Left kidney (tissue), 8 donors: ENCODE measurements at places on chromosomes 5 and 9.

DNA sequence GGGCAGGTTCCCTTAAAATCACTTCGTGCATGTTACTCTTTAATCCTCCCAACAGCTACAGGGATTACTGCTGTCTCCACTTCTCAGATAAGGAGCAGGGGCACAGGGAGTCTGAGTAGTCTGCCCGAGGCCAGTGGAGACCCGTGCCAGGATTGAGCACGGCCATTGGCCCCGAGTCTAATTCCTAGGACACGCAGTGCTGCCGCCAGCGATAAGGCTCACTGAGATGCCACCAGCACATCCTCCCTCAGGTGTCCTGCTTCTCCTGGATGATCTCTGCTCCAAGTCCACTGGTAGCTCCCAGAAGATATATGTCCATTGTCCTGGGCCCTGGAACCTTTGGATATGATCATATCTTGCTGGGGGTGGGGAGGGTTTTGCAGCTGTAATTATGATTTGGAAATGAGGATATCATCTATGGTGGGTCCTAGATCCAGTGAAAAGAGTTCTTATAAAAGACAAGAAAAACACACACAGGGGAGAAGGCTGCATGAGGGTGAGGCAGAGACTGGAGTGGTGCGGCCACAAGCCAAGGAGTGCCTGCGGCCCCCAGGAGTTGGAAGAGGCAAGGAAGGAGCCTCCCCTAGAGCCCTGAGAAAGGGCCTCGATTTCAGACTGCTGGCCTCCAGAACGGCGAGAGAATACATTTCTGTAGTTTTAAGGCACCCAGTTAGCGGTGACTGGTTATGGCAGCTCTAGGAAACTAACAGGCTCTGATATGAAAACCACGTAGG is 19.4 kb upstream of the MED10 start:
- DNase-seq: no peak

DNA sequence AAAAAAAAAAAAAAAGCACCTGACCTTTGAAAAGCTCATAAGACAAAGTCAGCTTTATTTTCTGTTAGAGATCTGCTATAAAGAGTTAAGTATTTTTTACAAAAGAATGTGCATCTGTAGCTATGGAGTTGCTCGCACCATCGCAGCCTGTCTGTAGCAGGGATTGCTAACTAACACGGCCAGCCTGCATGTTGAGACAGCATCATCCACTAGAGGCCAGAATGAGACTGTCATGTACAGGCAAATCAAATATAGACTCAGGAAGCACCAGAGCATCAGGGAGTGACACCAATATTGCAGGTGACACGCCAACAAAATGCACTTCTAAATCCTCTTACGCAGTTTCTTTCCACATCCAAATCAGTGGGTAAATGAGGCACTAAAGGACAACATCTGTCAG is 136.3 kb upstream of the RASEF start:
- peak; percentile 50 for DNase-seq

- peak; percentile 68 for DNase-seq
Measured at GRCh38 chr5:149434162-149435014, 55.3 kb upstream of the IL17B start.

- DNase-seq: no peak
Measured at GRCh38 chr5:168209244-168209995, 82.0 kb upstream of the WWC1 start.

DNA sequence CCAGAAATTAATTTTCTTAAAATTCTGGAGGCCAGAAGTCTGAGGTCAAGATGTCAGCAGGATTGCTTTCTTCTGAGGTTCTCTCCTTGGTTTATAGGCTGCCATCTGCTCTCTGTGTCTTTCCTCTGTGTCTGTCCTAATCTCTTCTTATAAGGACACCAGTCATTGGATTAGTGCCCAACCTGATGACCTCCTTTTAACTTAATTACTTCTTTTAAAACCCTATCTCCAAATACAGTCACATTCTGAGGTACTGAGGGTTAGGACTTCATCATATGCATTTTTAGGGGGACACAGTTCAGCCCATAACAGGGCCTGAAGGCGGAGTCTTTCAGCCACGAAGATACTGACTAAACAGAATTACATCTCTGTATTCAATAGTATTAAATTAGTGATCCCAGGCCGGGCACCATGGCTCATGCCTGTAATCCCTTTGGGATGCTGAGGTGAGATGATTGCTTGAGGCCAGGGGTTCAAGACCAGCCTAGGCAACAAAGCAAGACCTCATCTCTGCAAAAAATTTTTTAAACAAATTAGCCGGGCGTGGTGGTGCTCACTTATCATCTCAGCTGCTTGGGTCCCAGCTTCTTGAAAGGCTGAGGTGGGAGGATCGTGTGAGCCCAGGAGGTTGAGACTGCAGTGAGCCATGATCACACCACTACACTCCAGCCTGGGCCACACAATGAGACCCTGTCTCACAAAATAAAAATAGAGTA is 5.9 kb upstream of the RPS6 start:
- DNase-seq: no peak

DNA sequence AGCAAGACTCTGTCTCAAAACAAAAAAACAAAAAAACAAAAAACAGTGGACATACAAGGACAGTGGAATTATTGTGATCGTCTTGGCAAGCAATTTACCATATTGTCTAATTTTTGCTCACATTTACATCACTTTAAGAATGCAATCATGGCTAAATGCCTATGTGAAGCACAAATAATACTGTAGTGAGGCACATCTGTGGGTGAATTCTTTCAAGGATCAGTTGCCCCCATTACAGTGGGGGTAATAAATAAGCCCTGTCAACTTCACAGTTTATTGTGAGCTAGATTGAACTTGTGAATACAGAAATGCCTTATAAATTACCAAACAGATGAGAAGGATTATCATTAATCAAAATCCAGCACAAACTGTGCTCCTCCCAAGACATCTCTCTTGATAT is 150.2 kb upstream of the PAPPA start:
- DNase-seq: no peak

DNA sequence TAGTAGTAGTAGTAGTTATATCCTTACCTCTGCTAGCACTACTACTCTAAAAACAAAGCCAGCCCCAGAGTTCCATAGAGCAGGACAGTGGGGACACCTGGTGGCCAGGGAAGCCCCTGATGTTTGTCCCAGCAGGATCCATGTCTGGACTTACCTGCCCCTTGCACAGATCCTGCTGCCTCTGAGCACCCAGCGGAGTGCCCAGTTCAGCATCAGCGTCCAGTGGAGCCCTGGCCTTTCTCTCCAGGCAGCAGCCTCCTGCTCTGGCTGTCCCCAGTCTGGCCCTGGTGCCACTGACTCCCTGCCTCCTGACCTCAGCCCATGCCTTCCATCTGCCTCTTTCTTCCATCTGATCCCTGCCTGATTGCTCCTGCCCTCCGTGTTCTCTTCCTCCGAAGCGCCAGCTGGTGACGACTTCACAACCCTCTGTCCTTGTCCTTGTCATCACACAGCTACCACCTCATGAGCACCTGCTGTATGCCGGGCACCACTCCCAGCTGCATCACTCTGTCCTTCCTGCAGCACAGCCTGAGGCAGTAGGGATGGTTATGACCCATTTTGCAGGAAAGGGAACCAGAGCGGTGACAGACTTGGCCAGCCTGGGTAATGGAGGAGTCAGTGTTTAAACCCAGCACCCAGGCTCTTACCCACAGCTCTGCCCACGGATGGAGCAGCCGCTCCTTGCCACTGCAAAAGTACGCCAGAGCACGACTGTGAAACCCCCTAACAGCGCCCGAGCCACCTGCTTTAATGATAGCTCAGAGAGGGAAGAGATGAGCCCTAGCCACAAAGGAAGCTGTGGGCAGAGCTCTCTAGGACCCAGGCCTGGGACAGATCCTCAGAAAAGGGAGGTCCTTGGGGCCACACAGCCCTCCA is 11.5 kb downstream of the SARDH start:
- peak; percentile 57 for DNase-seq

- no peak for DNase-seq
Measured at GRCh38 chr9:89339807-89340206, 21.5 kb downstream of the SECISBP2 start.

DNA sequence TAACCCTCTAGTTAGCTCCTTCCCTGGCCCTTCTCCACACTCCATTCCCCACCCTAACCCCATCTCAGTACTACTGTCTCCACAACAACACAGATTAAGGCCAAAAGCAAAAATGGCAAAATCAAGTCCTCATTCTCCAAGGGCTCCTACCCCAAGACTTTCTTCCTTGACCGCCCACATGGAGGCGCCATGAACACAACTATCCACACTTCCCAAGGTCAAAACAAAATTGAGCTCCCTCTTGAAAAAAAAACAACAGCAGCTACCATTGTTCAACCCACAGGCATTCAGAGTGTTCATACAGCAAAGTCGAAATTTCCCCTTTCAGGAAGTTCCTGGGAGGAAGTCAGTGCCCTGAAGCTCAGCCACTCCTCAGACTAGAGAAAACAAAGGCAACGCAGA is 54.4 kb downstream of the GNAQ start:
- no peak for DNase-seq

DNA sequence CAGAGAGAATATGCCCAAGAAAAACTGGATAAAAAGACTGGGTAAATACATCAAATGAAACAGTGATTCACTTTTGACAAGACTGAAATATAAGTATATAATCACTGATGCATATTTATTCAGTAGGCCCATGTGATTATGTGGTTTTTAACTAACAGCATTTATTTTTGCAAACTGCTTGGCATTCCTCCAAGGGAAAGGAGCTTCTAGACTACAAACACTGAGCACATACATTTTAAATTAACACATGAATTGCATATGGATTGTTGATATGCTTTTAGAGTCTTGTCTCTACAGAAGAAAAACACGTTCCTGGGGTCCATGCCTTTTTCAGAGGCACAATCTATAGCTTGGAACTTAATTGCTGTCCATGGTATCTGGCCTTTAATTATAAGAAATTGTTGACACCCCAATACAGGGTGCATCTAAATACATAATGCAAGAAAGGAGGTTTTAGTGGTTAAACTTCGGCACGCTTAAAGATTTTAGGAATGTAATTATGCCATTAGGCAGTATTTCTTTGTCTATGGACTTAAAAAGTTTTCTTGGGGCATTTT is 6.9 kb upstream of the MEIKIN start:
- DNase-seq: no peak

- DNase-seq: no peak
Measured at GRCh38 chr9:112380825-112381221, 915 bp downstream of the HSDL2 start.

DNA sequence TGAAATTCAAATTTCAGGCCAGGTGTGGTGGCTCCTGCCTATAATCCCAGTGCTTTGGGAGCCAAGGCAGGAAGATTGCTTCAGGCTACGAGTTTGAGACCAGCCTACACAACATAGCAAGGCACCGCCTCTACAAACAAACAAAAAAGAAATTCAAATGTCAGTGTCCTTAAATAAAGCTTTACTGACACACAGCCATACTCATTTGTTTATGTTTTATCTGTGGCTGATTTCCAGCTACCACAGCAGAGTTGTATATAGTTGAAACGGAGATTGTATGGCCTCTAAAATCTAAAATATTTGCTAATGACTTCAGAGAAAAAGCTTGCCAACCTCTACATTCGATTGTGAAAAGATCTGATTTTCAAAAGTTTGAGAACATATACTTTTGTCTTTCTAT is 15.4 kb downstream of the SHLD3 start:
- DNase-seq: no peak

DNA sequence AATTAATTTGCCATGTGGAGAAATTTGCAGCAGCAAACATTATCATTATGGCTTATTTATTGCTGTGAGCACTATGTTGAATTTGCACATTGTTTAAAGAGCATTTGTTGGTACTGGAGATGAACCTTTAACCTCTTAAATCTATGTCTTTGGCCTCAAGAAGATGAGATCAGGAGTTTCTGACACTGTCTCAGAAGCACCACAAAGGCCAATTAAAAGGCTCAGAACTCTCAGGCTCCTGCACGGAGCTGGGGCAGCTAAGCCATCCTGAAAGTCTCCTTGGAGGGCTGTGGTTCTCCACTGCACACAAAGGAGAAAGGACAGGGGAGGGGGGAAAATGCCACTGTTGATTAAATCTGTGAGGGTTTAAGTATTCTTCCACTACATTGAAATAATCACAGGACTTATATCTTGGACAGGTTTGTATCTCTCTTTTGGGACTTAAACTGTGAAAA is 33.1 kb downstream of the ZNF366 start:
- no peak for DNase-seq

DNA sequence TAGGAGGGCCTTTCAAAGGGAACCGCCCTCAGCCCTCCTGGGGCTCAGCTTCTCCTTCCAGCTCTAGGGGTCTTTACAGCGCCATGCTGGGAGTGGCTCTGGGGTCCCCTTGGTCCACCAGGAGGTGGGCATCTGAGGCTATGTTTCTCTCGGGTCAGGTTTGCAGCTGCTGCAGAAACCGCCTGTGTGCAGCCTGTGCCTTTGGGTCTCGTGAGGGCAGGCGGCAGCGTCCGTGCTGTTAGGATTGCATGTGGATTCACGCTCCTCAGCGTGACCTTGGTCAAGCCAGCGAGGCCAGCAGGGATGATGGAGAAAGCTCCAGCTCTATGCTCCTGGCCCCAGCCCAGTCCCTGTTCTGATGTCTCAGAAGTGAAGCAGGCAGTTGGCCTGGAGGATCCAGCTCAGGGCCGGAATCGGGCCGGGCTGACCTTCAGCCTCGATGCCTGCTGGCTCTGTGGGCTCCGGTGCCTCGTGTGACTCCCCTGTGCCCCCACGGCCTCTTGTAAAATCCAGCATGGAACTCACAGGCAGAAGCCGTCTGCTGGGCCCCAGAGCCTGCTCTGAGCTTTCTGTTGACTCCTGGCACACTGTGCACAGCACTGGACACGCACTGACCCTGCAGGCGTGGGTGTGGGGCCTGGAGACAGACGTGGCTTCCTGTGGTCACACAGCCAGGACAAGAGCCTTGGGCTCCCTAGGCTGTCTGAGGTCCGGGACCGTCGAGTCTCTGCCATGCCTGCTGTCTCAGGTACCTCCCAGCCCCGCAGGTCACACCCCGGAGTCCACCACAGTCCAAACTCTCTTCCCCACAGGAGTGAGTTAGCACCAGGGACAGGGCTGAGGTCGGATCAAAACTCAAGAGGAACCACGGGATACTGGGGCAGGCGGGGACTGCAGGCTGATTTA is 54.3 kb downstream of the TRIP13 start:
- no peak for DNase-seq

GRCh38 chr5:55903121-55903701 is 52.1 kb downstream of the IL31RA start:
- no peak for DNase-seq

GRCh38 chr5:98576275-98576674 is 197.2 kb upstream of the RGMB start:
- DNase-seq: no peak
